ENCODE measurements at places on chromosomes 7 and 10.

DNA sequence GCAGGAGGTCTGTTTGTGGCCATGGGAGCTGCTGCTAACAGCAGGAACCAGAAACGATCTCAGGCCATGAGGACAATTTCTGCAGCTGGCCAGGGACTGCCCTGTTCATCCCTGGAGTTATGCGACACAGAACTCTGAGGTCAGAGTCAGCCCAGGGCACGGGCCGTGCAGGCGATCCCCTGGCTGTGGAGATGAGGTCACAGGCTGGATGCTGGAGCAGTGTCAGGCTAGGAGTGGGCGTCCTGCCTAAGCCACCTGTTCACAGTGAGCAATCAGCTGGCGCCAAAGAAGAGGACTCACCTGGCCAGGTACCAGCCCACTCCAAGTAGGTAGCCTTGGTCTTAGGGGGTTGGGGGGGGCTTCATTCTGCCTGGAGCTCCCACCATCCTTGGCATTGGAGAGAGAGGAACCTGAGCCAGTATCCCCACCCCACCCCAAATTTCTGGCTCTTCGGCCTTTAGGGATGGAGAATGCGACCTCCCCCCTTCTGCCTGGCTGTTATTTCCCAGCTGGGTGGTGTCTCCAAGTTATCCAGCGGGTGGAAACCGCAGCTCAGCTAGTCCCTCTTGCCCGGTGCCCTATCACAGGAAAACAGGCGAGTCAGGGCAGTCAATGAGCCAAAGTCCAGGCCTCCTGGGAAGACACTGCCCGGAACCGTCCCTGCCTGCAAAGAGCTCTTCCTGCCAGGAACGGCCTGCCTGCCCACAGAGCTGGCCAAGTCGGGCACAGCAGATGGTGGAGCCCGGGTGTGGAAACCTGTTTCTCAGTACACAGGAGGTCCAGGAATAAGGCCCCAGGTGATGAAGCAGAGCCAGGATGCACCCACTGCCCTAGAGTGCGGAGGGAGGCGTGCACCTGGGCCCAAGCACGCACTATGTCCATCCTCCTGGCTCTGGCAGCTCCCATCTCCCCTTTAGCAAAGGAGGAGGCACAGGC, 1.8 kb upstream of the TTYH3 start:
- DNase-seq = no peak

DNA sequence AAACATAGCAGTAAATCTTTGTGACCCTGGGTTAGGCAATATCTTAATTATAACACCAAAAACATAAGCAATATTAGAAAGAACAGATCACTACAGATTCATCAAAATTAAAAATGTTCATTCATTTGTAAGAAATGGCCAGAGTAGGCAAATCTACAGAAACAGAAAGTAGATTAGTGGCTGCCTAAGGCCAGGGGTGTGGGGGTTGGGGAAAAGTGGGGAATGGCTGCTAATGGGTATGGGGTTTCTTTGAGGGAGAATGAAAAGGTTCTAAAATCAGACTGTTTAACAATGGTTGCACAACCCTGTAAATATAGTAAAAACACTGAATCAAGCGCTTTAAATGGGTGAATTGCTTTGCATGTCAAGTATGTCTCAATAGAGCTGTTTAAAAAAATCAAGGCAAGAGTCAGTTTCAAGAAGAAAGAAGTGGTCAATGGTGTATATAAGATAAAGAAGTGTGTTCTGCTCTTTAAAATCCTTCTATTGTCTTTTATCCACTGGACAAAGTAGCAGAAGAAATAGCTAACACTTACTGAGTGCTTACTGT, 42.6 kb downstream of the CDK6 start:
- DNase-seq = no peak

- no peak for DNase-seq
Observed at GRCh38 chr10:72639441-72639873, 13.6 kb upstream of the MICU1 start.

GRCh38 chr7:42344198-42344755, 107.3 kb upstream of the GLI3 start:
- no peak for DNase-seq

GRCh38 chr10:63466144-63466935, 563 bp upstream of the JMJD1C start:
- DNase-seq = peak; percentile 25

DNA sequence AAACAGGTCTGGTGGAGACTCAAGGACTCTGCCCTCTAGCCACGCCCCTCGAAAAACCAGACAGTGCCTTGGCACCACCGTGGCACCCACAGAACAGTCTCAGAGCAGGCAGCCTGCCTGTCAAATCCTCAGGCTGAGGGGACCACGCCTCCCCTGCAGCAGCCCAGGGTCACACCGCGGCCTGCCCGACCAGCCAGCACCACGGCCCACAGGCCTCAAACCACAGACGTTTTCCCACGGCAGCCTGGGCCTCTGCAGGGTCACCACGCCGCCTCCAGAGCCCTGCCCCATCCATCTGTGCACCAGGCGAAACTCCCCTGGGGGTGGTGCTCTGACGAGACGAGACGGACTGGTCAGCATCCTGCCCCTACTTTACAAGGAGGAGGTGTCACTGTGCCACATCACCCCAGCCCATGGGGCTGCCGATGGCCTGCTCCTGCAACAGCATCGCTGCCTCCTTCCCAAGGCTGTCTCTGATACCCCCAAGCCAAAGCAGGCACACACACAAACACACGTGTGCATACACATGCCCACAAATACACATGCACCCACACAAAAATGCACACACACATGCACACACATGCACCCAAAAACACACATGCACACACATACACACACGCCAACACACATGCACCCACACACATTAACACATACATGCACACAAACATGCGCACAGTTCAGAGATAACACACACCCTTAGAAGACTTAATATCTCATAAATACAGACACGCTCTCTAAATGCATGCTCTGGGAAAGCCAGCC, 24.6 kb downstream of the PAPOLB start:
- DNase-seq = no peak

DNA sequence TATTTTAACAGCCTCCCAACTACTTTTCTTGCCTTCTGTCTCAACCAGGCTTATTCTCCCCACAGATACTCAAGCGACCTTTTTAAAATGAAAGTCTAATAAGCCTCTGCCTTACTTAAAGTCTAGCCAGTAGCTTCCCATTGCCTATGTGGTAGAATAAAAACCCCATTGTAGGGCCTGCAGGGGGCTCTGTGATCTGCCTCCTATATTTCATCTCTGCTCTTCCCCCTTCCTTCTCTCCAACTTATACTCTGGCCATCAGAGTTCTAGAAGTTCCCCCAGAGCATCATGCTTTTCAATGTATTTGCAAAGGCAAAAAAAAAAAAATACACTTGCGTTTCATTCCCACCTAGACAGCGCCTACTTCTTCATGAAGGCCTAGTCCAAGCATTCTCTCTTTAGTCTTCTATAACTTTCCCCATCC, 167.7 kb upstream of the ADO start:
- no peak for DNase-seq

DNA sequence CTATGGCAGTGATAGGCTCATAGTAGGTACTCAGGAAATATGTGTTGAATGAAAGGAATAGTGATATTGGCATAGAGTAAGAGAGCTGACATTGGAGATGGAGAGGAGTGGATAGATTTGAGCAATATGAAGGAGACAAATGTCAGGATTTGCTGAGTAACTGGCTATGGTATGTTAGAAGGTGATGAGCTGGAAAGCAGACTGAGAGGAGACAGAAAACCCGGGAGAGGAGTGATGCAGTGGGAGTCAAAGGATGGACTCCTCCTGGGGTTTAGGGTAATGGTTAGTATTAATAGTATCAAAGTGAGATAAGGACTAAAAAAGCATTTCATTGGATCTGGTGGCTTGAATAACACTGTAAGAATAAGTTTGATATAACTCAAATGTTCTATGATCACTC, 64.8 kb downstream of the CD36 start:
- no peak for DNase-seq

GRCh38 chr7:103857435-103857834, 132.0 kb downstream of the RELN start:
- DNase-seq = no peak

GRCh38 chr10:132939957-132940790, 2.2 kb downstream of the CFAP46 start:
- DNase-seq = peak; percentile 24

DNA sequence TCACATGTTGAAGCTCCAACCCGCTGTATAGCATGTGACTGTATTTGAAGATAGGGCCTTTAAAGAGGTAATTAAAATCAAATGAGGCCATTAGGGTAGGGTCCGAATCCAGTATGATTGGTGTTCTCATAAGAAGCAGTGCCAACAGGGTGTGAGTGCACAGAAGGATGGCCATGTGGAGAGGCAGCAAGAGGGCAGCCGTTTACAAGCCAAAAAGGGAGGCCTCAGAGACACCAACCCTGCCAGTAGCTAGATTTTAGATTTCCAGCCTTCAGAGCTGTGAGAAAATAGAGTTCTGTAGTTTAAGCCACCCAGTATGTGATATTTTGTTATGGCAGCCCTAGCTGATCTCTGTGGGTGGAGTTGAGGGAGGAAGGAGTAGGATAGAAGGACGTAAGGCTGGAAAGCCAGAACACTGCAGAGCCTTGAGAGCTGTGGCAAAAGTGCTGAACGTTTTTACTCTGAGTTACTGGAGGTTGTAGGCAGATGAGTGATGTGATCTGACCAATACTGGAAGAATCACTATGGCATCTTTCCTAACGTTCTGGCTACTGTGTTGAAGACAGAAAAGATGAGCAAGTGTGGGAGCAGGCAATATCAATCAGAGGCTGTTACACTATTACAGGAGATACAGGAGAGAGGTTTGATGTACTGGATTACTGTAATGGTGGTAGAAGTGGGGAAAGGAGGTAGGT, 334.9 kb downstream of the ELMO1 start:
- DNase-seq = no peak

DNA sequence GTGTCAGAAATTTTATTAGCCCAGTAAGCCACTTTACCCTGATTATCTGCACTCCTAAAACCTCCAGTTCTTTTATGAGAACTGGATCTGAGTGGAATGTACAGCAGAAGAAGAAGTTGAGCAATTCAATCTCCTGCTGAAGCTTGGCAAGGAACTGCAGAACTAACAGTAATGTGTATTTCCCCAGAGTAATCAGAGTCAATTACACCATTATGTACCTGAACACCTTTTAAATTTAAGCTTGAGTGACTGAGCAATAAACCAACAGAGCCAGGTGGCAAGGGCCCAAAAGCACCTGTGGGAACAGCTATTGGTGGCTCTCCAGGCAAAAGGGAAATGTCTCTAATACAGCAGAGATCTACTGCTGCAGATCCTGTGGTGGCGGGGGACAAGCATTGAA, 40.1 kb upstream of the AKR1C2 start:
- DNase-seq = no peak

GRCh38 chr10:16011548-16011947, 151.2 kb upstream of the MINDY3 start:
- DNase-seq = no peak

DNA sequence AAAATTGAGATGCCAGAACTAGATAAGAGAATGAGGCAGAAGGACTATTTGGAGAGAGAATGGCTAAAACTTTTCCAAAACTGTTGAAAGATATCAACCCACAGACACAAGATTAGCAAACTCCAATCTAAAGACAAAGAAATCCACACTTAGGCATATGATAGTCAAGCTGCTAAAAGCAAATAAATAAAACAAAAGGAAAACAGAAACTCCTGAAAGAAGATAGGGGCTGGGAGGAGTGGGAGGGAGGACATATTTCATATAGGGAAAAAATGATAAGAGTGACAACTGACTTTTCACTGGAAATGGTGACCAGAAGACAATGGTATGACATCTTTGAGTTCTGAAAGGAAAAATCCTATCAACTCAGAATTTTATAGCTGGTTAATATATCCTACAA, 105.4 kb upstream of the ADO start:
- DNase-seq = no peak

Measured in anterior cingulate cortex (tissue), 58 donors.